ENCODE measurements at places on chromosomes 11 and 22. TPM values are rescaled to one million over a fixed set of nuclear protein-coding genes. Genes with fewer than 3 reads are reported as not detected.

DNA sequence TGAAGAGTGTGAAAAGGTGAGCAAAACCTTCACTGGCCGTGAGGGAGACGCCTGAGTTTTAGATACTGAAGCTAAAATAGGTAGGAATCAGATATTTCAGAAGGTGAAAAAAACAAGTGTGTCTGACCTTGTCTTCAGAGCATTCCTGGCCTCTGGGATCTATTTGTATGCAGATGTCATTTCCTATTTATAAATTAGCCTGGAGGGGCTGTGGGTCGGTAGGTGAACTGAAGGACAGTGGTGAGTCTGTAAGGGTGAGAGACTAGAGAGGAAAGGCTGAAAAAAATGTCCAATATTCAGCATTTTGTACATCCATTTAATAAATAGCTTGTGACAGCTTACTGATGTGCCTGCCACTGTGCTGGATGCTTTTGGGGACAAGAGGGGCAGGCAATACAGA lies 302.1 kb downstream of the DDX10 start:
- no peak for DNase-seq
- H3K36me3 ChIP-seq: no peaks in the 10 kb centered on the region
- peaks cover 7% of the 10 kb centered on the region for H3K27me3 ChIP-seq
- no peaks in the 10 kb centered on the region for H3K4me1 ChIP-seq
- no peak overlapping the region for H3K4me3 ChIP-seq

DNA sequence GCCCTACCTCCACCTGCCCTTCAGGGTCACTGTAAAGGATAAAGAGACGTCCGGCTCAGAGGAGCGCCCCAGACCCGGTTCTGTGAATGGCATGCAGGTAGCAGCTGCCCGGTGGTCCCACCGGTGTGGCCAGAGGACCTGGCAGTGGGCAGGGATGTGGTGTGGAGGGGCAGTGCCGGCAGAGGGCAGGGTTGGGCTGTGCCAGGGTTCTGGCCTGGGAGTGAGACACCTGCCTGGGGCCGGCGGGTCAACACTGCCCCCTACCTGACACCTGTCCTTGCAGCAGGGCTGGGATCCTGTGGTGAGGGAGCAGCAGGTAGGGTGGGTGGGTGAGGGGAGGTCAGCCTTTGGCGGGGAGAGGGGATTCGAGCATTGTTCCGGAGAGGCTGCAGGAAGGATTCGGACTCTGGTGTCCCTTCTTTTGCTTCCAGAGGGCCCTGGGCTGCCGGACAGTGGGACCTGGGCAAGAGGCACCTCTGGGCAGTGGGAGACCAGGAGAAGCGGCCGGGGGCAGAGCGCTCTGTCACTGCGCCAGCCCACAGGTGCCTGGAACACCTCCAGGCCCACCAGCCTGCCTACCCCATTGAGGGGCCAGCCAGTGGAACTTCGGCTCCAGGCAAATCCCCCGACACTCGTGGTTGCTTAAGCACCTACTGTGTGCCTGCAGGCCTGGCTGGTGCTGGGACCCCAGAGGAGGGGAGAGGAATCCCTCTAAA lies 1.6 kb upstream of the PHLDA2 start:
- no peaks in the 10 kb centered on the region for H3K36me3 ChIP-seq
- no peak overlapping the region for H3K27ac ChIP-seq
- peaks cover 30% of the 10 kb centered on the region for H3K27me3 ChIP-seq
- H3K4me3 ChIP-seq: peak overlapping the region; percentile 53
- H3K4me1 ChIP-seq: peaks cover 36% of the 10 kb centered on the region

- peaks cover 46% of the 10 kb centered on the region for H3K36me3 ChIP-seq
- H3K27me3 ChIP-seq: no peaks in the 10 kb centered on the region
- H3K27ac ChIP-seq: no peak overlapping the region
- no peak for DNase-seq
- peaks cover 49% of the 10 kb centered on the region for H3K4me1 ChIP-seq
These were observed 3.1 kb downstream of the EIF3M start for GRCh38 chr11:32586576-32587190.

The WEE1 gene
- total RNA-seq: 60.5 TPM

The CTSF gene
- 3.5 TPM for total RNA-seq

DNA sequence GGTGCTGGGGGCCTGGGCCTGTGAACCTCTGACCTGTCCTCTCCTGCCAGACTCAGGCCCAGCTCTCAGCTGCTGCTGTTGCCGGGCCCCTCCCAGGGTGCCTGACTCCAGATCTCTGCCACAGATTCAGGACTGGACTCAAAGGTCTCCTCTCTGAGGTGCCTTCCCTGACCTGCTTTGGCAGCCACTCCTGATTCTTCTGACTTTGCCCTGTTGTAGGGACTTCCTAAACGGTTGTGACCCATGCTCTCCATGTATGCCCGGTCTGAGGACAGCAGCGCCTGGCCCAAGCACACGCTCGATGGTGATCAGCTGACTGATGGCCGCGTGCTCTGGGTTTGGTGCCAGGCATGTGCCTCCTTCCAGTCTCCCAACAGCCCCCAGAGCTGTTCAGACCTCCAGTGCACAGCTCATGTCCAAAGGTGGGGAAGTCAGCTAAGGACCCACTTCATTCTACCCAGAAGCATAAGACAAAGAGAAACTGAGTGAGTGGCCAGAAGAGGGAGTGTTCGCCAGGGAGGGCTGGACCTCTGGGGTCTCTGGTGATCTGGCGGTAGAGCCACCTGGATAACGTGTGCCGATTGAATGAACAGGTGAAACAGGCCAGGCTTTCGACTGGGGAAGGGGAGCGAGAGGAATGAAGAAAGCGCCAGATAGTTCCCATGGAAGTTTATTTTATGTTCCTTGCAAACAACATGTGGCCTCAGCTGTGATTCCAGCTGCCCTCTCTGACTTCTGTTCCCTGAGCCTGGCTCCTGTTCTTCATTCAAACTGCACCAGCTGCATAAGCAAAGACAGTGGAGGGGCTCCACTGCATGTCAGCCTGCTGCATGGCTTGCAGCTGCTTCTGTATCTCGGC lies 8.1 kb upstream of the TOP3B start:
- no peak overlapping the region for H3K27ac ChIP-seq
- H3K4me1 ChIP-seq: no peaks in the 10 kb centered on the region
- DNase-seq: no peak
- H3K36me3 ChIP-seq: no peaks in the 10 kb centered on the region

The TBX10 gene
- total RNA-seq: not detected

DNA sequence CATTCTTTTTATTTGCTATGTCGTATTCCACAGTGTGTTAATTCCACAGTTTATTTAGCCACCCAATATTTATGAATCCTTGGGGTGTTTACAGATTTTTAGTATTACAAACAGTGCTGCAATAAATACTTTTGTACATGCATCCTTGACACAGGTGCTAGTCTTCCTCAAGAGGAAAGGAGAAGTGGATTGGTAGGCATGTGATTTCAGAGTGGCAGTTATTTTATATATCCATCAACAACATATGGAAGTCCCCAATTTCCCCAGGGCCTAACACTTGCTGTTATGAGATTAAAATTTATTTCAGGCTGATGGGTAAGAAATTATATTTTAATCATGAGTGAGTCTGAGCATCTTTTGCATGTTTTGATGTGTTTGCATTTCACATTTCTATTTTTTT lies 17.9 kb downstream of the TRIM44 start:
- H3K4me1 ChIP-seq: peaks cover 11% of the 10 kb centered on the region
- no peak overlapping the region for H3K4me3 ChIP-seq
- no peaks in the 10 kb centered on the region for H3K27me3 ChIP-seq
- no peak overlapping the region for H3K27ac ChIP-seq
- DNase-seq: no peak

The POU2AF1 gene
- 2.4 TPM for total RNA-seq

DNA sequence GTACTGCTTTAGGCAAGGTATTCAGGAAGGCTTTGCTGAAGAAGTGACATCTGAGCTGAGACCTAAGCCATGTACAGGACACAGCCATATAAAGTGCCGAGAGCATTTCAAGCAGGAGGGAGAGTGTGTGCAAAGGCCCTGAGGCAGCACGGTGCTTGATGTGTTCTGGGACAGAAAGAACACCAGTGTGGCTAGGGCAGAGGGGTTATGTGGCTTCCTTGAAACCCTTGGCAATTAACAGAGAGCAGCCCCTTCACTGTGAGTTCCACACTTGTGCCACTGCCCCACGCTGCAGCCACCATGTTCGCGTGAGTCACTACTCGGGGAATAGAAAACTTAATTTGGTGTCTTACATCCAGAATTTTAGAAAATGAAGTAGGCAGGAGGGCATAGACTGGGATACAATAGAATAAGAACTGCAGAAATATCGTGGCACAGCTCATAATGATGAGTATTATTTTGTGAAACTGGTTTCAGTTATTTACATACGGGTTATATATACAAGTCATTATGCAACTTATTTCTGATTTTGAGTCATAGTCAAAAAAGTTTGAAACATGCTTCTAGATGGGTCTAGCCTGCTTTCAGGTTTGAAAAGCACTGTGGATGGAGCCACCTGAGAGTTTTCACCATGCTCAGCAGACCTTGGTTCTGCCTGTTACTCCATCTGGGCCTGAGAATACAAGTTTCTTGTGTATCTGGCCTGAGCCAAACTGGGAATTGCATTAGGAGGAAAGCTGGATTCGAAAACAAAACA lies 11.8 kb downstream of the IL10RA start:
- peak overlapping the region; percentile 79 for H3K27ac ChIP-seq
- H3K27me3 ChIP-seq: no peaks in the 10 kb centered on the region
- H3K4me1 ChIP-seq: peaks cover 96% of the 10 kb centered on the region
- H3K36me3 ChIP-seq: peaks cover 90% of the 10 kb centered on the region
- H3K4me3 ChIP-seq: no peak overlapping the region
- no peak for DNase-seq

GRCh38 chr22:40540265-40540664 lies 96.3 kb downstream of the MRTFA start:
- H3K27me3 ChIP-seq: no peaks in the 10 kb centered on the region
- peaks cover 9% of the 10 kb centered on the region for H3K36me3 ChIP-seq
- no peak for DNase-seq
- peak overlapping the region; percentile 6 for H3K27ac ChIP-seq

GRCh38 chr11:67071420-67072284 lies 15.0 kb downstream of the RHOD start:
- no peaks in the 10 kb centered on the region for H3K36me3 ChIP-seq
- DNase-seq: peak; percentile 76
- peaks cover 5% of the 10 kb centered on the region for H3K27me3 ChIP-seq
- H3K4me1 ChIP-seq: peaks cover 5% of the 10 kb centered on the region
- H3K4me3 ChIP-seq: peak overlapping the region; percentile 36
- no peak overlapping the region for H3K27ac ChIP-seq

Measured in activated CD4-positive, alpha-beta T cell treated with anti-CD3 and anti-CD28 coated beads, Interleukin-2, amount 10 ng/mL, durations not matched to agents 7 days and 5 days (primary cell).